ENCODE measurements at places on chromosomes 1 and 21.

- peak; percentile 90 for DNase-seq
Observed at GRCh38 chr1:56070601-56071000, 508.8 kb downstream of the PLPP3 start.

- no peak for DNase-seq
Observed at GRCh38 chr1:221397606-221398005, 344.3 kb downstream of the DUSP10 start.

GRCh38 chr1:37053173-37053572, 18.9 kb upstream of the GRIK3 start:
- DNase-seq: no peak

- no peak for DNase-seq
Observed at GRCh38 chr1:227951624-227952373, 4.1 kb upstream of the WNT9A start.

DNA sequence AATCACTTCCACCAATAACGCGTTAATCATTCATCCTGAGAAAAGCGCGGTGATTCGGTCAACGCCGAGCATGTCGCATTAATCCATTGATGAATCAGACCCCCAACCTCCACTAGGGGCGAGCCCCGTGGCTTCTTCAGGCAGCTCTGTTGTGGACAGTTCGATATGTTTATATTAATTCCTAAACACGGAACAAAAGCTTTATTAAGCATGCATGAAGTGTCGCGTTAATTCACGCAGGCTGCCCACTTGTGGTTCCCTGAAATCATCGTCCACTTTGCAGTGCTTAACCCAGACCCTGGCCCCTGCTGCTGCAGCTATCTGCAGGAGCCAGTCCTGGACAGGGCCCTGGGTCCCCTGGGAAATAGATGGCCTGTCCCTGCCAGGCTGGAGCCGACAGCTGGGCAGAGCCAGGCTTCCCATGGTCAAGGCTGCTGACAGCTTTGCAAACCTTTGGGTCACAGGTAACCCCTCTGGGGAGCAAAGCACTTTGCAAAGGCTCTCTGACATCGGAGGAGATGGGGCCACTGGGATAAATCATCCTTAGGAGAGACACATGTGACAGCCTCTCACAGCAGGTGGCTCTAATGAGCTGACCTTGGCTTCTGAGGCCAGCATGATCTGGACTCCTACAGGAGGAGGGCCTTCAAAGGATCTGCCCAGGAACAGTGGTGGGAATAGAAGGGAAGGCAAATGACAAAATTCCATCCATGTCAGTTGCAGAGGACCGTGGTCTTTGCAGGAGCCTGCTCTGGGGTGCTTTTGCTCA, 137.0 kb upstream of the AJAP1 start:
- no peak for DNase-seq

GRCh38 chr1:151720125-151720524, 1.2 kb upstream of the RIIAD1 start:
- no peak for DNase-seq

GRCh38 chr1:85447006-85447943, 17.7 kb downstream of the DDAH1 start:
- DNase-seq: no peak

DNA sequence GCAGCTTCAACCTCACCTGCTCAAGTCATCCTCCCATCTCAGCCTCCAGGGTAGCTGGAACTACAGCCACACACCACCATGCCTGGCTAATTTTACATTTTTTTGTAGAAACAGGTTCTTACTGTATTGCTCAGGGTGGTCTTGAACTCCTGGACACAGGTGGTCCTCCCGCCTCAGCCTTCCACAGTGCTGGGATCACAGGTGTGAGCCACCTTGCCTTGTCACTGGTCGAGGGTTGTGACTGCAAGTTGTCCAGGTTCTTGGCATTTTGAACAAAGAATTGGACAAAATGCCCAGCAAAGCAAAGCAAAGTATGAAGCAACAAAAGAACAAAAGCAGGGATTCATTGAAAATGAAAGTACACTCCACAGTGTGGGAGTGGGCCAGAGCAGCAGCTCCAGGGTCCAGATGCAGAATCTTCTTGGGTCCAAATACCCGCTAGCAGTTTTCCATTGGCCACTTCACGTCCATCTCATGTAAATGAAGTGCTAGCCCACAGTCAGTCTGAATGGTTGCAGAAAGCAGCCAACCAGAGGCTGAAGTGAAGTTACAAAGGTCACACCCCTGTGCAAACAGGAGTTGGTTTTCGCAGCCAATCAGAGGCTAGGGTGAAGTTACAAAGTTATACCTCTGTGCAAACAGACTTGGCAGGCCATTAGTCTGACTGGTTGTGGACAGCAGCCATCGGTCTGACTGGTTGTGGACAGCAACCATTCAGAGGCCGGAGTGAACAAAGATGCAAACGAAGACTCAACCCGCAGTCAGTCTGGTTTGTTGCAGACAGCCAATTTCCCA, 109.5 kb upstream of the KIF26B start:
- DNase-seq: no peak

DNA sequence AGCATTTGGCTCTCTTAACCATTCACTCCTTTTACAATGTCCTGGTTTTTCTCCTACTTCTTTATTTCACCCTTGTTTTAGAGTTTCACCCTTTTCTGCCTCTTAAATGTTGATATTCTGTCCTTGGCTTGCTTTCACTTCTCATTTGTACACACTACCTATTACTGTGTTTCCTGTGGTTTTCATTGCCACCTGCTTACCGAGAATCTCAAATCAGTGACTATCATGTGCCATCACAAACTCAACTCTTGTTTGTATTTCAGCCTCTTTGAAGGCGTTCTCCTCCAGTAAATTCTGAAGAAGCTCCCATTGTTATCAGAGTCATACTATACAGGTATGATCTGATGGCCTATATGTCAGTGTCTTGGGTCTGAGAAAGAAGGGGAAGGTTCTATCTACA, 65.7 kb downstream of the NPHS2 start:
- no peak for DNase-seq

DNA sequence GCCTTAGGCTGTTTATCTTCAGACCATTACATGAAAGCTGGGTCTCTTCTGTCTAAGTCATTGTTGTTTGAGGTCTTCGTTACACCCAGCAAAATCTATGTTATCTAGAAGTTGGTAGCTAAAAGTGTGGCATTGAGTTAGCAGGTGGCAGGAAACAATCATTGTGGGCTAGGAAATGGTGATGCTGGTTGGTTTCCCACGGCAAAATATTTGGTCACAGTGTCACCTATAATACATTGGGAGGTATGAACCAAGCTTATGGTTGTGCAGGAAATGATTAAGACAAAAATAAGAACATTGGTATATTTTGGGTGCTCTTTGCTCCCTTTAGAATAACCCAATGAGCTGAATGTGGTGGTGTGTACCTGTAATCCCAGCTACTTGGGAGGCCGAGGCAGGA, 169.7 kb downstream of the TRIM33 start:
- DNase-seq: no peak

GRCh38 chr1:89462250-89462649, 62.4 kb upstream of the LRRC8B start:
- no peak for DNase-seq

- no peak for DNase-seq
Observed at GRCh38 chr1:112309499-112309898, 86.5 kb upstream of the CTTNBP2NL start.

All from fibroblast of skin of left quadriceps (primary cell).